Occipital lobe (tissue), 3 donors: ENCODE measurements at places on chromosomes 6 and 20.

DNA sequence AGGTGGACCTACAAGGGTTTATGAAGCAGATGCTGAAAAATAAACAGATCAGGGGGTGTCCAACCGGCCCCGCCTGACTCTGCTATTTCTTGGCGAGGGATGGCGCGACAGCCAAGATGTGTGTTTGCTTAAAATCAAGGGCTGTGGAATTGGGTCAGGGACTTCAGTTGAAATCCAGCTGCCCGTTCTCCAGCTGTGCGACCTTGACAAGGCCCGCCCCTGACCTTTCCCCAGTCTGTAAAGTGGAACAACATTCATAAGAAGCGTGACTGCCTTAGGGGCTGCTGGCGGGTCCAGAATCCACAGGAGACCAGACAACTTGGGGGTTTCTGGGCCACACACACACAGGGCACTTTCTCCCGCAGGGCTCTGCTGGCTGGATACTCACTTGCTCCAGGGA is 517.5 kb downstream of the PREX1 start:
- no peak for DNase-seq

DNA sequence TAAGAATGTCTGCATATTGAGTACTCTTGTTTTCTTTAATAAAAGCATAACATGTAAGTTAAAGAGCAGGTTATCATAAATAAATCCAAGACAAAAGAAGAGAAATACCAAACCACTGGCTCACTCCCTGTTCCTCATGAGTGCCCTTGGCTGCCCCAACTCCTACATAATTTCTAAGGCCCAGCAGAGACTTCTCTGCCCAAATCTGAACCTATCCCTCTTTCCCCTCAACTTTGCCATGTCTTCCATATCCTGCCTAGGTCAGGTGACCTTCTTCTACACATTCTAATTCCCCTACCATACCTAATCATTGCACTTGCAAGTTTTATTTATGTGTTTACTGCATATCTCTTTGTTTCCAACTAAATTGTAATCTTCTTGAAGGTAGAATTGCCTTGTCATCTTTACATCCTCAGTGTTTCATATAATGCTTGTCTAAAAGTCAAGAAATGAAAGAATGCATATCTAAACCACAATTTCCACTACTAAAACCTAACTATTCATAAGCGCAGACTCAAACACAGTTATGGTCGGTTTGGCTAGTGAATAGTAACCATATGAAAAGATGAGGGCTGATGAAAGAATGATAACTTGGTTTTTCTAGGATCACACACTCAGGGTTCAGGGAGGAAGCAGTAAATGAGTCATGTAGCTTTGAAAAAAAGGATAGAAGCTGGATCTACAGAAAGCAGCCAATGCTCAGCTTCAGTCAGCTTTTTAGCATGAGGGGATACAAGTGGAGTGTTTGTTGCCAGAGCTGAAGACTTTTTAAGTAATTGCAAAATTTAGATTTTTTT is 53.3 kb upstream of the EYA4 start:
- no peak for DNase-seq

GRCh38 chr6:169415179-169415578 is 161.5 kb upstream of the THBS2 start:
- DNase-seq: no peak

GRCh38 chr6:22023937-22024336 is 272.9 kb downstream of the PRL start:
- no peak for DNase-seq

DNA sequence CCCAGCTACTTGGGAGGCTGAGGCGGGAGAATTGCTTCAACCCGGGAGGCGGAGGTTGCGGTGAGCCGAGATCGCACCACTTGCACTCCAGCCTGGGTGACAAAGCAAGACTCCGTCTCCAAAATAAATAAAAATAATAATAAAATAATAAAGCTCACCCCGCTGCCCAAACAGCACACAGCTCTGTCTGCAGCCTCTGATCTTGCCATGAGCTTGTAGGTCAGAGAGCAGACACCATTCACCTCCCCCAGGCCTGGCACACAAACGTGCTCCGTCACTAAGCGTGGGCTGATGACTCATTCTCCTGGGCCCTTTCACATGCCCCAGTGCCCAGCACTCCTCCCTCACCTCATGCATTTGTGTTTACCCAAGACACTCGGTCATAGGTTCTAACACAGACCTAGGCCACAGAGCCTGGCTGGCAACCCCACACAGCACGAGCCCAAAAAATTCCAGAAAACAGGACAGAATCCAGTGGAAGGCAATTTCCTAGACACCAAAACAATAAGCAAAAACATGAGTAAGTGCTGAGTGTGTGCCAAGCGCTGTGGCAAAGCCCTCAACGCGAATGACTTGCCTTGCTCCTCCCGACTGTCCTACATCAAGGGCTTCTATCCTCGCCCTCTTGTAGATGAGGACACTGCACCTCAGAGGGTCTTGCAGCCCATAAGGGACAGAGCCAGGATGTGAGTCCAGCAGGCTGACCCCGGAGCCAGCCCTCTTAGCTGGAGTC is 18.0 kb downstream of the ATP9A start:
- peak; percentile 67 for DNase-seq
